ENCODE measurements at places on chromosomes 16 and 17. TPM values are rescaled to one million over a fixed set of nuclear protein-coding genes. Genes with fewer than 3 reads are reported as not detected.

- no peak overlapping the region for H3K4me3 ChIP-seq
- no peak for DNase-seq
- no peaks in the 10 kb centered on the region for H3K36me3 ChIP-seq
- H3K27ac ChIP-seq = no peak overlapping the region
- peaks cover 16% of the 10 kb centered on the region for H3K4me1 ChIP-seq
Measured at GRCh38 chr17:44602390-44602789, 45.1 kb downstream of the FZD2 start.

- H3K36me3 ChIP-seq = no peaks in the 10 kb centered on the region
- H3K4me1 ChIP-seq = no peaks in the 10 kb centered on the region
- DNase-seq = no peak
- H3K27me3 ChIP-seq = no peaks in the 10 kb centered on the region
- H3K27ac ChIP-seq = no peak overlapping the region
Measured at GRCh38 chr17:79562192-79562930, 48.5 kb downstream of the RBFOX3 start.

- peaks cover 3% of the 10 kb centered on the region for H3K4me1 ChIP-seq
- no peaks in the 10 kb centered on the region for H3K36me3 ChIP-seq
- peak overlapping the region; percentile 43 for H3K27ac ChIP-seq
- H3K27me3 ChIP-seq = peaks cover 10% of the 10 kb centered on the region
Measured at GRCh38 chr17:27456681-27457359, 572 bp downstream of the KSR1 start.

- no peaks in the 10 kb centered on the region for H3K36me3 ChIP-seq
- no peaks in the 10 kb centered on the region for H3K4me1 ChIP-seq
- no peak for DNase-seq
Measured at GRCh38 chr16:10112021-10112420, 70.2 kb downstream of the GRIN2A start.

- no peak overlapping the region for H3K27ac ChIP-seq
- no peak for DNase-seq
- no peaks in the 10 kb centered on the region for H3K4me1 ChIP-seq
- no peaks in the 10 kb centered on the region for H3K36me3 ChIP-seq
- no peak overlapping the region for H3K4me3 ChIP-seq
Measured at GRCh38 chr16:68798398-68798797, 44.9 kb upstream of the TANGO6 start.

DNA sequence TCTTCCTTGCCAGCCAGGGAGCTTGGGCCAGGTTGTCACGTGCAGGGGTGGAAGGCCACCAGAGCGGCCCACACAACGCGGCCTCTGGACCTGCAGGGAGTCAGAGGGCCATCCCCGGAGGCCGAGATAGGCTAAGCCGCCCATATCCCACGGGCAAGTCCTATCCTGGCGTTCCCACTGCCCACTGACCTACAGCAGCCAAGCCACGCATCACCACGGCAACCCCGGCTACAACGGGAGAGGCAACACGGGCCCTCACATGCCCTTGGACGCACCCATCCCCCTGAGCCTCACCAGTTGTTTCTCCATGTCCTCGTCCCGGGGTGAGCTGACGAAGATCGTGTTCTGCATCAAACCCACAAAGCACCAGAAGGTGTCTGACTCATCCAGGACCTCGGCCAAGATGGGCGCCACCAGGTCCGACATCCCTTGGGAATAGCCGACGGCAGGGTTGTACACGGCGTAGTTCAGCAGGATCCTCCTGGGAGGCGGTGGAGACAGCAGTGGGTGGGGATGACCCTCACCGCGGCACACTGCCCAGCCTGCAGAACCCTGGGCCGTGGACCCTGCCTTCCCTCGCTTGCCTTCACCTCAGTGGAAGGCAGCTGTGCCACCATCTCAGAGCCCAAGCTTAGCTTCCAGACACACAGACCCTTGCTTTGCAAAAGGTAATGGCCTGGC lies 88.2 kb downstream of the TBC1D16 start:
- peaks cover 22% of the 10 kb centered on the region for H3K4me1 ChIP-seq
- peaks cover 3% of the 10 kb centered on the region for H3K36me3 ChIP-seq
- no peak overlapping the region for H3K4me3 ChIP-seq
- H3K27me3 ChIP-seq = no peaks in the 10 kb centered on the region
- no peak overlapping the region for H3K27ac ChIP-seq

DNA sequence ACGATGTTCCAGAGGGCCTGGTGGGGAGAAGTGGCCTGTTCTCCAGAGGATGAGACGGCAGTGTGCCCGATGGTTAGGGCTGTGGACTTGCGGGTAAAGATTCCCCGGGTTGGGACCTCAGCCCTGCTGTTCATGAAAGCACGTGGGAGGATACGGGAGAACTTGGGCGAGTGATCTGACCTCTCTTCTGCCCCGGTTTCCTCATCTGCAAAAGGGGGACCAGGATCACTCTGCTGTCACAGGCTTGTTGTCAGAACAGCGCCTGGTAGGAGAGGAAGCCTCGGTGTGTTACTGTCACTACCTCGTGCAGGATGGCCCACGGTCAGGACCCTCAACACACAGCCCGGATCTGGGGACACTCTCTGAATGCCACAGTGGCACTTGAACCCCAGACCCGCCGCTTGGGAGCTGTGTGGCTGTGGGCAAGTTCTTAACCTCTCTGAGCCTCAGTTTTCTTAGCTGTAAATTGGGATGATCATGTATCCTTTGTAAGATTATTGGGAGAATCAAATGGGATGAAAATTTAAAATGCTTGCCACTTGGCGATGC lies 85.6 kb upstream of the CDC42EP4 start:
- H3K27ac ChIP-seq = no peak overlapping the region
- no peak overlapping the region for H3K4me3 ChIP-seq
- DNase-seq = no peak
- H3K27me3 ChIP-seq = no peaks in the 10 kb centered on the region
- no peaks in the 10 kb centered on the region for H3K4me1 ChIP-seq

GRCh38 chr16:18062713-18063112 lies 273.8 kb downstream of the NPIPA8 start:
- H3K27ac ChIP-seq = no peak overlapping the region
- no peak overlapping the region for H3K4me3 ChIP-seq
- no peak for DNase-seq
- no peaks in the 10 kb centered on the region for H3K36me3 ChIP-seq

DNA sequence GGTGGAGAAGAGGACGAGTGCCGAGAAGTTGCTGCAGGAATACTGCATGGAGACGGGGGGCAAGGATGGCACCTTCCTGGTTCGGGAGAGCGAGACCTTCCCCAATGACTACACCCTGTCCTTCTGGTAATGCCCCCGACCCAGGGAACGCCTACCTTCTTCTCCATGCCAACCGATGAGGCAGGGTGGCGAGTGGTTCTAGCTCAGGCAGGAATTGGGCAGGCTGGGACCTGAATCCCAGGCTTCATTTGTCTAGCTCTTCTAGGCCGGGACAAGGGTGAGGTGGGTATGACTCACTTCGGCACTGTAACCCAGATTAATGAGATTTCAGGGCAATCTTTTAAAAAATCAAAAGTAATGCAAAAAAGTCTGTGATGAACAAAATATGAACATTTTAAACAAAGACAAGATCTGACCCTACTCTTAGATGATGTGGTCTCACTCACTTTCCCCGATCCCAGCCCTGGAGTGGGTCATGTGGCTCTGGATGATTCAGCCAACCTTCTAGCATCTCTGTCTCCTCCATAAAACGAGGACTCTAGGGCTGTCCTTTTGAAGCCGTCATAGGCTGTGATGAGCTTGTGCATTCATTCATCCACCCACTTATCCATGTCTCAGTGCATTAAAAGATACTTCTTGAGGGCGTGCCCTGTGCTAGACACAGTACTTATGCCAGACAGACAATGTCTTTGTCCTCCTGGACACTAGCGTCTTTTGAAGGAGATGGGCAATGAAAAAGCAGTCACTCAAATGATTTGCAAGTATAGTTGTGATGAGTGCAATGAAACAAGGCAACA lies 102.6 kb downstream of the SDR42E1 start:
- no peaks in the 10 kb centered on the region for H3K27me3 ChIP-seq
- no peaks in the 10 kb centered on the region for H3K36me3 ChIP-seq
- H3K27ac ChIP-seq = no peak overlapping the region
- no peaks in the 10 kb centered on the region for H3K4me1 ChIP-seq

DNA sequence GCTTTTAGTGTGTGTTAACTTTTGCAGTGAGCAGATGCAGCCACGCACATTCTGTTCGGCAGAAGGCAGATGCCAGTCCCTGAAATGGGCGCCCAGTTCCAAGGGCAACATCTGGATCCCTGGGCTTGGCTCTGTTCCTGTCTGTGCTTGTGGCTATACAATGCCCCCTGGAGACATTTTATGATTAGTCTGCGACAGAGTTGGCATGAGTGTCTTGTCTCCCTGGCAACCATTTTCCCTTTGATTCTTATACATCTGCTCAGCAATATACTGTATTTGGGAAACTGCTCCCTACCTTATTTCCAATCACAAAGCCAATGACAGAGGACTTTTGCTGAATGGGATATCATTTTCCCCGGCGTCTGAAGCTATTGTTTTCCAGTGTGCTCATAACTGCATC lies 1629.5 kb upstream of the GOT2 start:
- H3K27ac ChIP-seq = no peak overlapping the region
- H3K27me3 ChIP-seq = no peaks in the 10 kb centered on the region
- H3K4me1 ChIP-seq = no peaks in the 10 kb centered on the region

DNA sequence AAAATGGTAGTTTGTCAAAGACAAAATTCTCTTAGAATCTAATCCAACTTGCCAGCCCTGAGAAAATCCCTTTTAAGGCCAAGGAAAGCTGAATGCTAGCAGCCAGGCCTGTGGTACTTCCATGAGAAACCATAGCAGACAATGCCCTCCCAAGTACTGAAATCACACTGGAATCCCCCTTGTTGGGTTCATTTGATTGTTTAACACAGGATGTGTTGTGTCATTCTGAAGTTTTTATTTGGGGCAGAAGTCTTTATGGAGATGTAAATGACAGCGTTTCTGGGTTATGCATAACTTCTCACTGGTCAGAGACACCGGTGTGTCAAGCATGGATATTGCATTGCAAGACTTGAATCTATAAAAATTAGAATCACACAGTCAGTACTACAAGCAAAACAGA lies 6.0 kb upstream of the ARL2BP start:
- no peaks in the 10 kb centered on the region for H3K4me1 ChIP-seq
- H3K36me3 ChIP-seq = peaks cover 3% of the 10 kb centered on the region
- no peak overlapping the region for H3K27ac ChIP-seq
- no peak for DNase-seq
- H3K4me3 ChIP-seq = no peak overlapping the region

DNA sequence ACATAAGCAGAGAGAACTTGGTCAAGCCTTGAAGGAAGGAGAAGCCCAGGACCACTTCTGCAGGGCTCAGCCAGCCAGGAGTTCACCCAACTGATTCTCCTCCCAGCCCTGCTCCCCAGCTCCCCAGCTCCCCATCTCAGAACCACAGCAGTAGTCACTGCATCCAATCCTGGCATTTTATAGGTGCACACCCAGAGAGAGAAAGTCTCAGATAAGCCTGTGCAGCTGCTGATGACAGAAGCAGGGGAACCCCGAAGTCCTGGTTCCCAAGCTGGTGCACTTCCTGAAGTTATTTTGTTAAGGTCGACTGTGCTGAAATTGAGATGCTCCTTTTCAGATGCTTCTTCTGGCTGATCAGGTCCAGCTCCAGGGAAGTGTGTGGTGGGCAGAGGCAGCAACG lies 6.6 kb downstream of the RNF112 start:
- H3K4me3 ChIP-seq = no peak overlapping the region
- no peaks in the 10 kb centered on the region for H3K4me1 ChIP-seq
- H3K27ac ChIP-seq = no peak overlapping the region
- no peaks in the 10 kb centered on the region for H3K27me3 ChIP-seq
- no peak for DNase-seq

DNA sequence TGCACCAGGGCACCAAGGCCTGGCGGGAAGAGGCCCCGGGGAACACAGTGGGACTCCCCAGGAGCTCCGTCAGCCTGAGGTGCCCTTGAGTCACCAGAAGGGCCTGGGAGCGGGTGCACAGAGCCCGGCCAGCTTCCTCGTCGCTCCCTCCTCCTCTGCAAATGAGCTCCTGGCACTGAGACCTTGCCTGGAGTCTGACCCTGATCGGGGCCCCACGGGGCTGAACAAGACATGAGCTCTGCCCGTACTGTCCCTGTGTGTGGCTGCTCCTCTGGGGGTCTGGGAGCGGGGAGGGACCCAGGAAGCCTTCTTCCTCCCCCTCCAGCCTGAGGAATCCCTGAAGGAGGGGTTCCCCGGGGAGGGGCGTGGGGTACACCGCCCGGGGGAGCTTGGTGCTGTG lies 36.4 kb upstream of the SSTR5 start:
- DNase-seq = no peak
- H3K4me3 ChIP-seq = no peak overlapping the region
- H3K27ac ChIP-seq = no peak overlapping the region
- H3K27me3 ChIP-seq = no peaks in the 10 kb centered on the region
- H3K4me1 ChIP-seq = no peaks in the 10 kb centered on the region
- H3K36me3 ChIP-seq = no peaks in the 10 kb centered on the region

DNA sequence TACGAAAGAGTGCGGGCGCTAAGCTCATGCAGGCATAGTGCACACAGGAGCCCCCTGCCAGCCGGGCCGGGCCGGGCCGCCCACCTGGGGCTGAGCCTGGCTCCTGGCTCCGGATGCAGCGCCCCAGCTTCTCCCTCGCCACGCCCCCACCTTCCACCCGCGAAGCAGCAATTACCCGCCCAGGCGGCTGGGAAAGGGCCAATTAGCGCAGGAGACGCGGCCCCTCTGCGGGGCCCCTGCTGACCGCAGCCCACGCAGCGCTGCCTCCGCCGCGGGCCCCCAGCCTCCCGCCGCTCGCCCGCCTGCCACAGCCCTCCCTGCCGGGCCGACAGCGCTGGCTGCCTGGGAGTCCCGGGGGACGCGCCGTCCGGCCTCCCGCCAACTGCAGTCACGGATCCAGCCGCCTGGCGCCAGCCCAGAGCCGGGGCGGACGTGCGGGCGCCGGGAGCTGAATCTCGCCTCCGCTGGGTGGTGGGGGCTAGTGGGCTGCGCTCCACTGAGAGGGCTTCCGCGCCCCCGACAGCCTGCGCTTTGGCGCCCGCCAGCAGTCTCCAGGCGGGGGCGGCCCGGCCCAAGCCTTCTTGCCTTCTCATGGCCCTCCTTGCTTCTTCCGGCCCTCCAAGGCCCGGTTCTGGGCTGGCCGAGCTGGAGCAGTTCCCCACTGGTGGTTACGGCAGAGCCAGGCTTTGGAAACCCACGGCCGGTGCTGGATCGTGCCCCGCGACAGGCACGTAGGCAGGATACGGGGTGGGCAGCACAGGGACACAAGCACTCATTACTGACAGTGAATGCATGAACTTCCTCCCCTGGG lies 14.9 kb upstream of the CBFB start:
- no peaks in the 10 kb centered on the region for H3K36me3 ChIP-seq
- peak overlapping the region; percentile 41 for H3K4me3 ChIP-seq
- peak; percentile 48 for DNase-seq
- H3K27me3 ChIP-seq = peaks cover 5% of the 10 kb centered on the region

GRCh38 chr16:49051576-49051975 lies 230.1 kb downstream of the CBLN1 start:
- no peaks in the 10 kb centered on the region for H3K36me3 ChIP-seq
- no peaks in the 10 kb centered on the region for H3K4me1 ChIP-seq
- no peak for DNase-seq
- no peak overlapping the region for H3K27ac ChIP-seq
- no peak overlapping the region for H3K4me3 ChIP-seq

GRCh38 chr17:71511266-71511995 lies 609.4 kb upstream of the SOX9 start:
- H3K4me3 ChIP-seq = no peak overlapping the region
- no peaks in the 10 kb centered on the region for H3K27me3 ChIP-seq
- no peaks in the 10 kb centered on the region for H3K36me3 ChIP-seq
- H3K4me1 ChIP-seq = no peaks in the 10 kb centered on the region
- DNase-seq = peak; percentile 14

CASKIN1 gene
- 0.17 TPM for total RNA-seq

OR3A3 gene
- not detected for total RNA-seq

HBQ1 gene
- not detected for total RNA-seq

ZFP90 gene
- total RNA-seq = 42.8 TPM
